ENCODE measurements at places on chromosomes 16 and 17.

DNA sequence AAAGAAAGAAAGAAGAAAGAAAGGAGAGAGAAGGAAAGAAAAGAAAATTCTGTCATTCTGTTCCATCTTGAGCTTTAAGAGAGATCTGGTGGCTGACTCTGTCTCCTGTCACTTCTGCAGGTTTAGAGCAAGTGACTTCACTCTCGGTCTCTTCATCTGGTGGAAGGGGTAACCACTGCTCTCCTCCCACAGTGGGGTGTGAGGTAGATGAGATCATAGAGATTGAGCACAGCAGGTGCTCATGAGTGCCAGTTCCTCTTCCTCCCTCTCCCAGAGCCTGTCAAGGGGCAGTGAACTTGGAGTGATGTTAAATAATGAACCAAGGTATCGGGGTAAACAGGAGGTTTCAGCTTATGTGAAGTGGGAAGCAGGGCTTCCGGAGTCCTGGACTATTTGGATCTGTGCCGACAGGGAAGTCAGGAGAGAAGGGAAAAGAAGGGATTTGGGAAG lies 47.7 kb downstream of the BEAN1 start:
- no peak for DNase-seq

DNA sequence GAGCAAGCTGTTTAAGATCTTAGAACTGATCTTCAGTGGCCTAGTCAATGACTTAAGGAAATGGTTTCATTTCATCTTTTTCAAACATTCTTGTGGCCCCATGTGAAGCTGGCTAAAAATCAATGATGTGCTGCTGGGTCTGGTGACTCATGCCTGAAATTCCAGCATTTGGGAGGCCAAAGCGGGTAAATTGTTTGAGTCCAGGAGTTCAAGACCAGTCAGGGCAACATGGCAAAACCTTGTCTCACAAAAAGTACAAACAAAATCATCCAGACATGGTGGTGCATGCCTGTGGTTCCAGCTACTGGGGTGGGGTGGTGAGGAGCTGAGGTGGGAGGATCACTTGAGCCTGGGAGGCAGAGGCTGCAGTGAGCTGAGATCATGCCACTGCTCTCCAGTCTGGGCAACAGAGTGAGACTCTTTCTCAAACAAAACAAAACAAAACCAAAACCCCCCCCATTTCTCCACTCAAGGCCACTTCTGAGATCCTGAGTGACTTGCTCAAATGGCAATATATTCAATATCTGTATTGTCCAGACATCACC lies 17.4 kb upstream of the COL1A1 start:
- peak; percentile 97 for DNase-seq

GRCh38 chr17:42272162-42272907 lies 3.9 kb downstream of the STAT5B start:
- no peak for DNase-seq

DNA sequence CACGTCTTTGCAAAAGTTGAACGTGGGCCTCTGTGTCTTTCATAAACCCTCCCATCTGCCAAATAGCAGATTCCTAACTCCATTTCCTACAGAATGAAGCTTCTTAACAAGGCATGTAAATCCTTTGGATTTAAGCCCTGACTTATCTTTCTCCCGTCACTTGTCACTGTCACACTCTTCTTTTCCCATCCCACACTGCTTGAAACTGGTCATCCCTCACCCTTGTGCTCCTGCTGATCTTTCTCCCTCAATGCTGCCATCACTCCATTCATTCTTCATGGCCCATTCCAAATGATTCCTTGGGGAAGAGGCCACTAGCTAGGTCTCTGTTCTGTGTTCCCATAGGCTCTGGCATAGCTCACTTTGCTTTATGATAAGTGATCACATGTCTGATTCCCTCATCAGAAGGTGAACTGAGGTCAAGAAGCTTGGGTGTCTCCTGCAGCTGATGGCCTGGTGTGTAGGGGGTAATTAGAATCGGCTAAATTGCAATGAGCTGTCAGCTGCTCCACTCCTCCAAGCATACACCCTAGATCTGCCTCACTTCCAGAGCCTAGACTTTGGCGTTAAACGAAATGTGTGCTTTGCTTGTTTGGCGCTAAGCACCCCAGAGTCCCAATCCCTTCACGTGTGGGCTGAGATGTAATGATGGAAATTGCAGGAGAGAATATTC lies 61.7 kb downstream of the PECAM1 start:
- DNase-seq = no peak

DNA sequence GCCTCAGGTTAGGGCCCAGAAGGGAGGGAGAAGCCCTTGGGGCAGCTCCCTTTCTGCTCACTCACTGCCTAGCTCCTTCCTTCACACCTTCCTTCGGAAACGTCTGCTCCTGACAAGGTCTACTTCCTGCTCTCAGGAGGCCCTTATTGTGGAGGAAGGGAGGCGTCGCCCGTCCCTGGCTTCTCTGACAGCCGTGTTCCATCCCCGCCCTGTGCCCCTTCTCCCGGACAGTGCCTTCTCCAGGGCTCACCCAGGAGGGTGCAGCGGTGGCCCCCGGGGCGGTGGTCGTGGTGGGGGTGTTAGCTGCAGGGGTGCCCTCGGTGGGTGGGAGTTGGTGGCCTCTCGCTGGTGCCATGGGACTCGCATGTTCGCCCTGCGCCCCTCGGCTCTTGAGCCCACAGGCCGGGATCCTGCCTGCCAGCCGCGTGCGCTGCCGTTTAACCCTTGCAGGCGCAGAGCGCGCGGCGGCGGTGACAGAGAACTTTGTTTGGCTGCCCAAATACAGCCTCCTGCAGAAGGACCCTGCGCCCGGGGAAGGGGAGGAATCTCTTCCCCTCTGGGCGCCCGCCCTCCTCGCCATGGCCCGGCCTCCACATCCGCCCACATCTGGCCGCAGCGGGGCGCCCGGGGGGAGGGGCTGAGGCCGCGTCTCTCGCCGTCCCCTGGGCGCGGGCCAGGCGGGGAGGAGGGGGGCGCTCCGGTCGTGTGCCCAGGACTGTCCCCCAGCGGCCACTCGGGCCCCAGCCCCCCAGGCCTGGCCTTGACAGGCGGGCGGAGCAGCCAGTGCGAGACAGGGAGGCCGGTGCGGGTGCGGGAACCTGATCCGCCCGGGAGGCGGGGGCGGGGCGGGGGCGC lies 231.9 kb downstream of the SEC14L1 start:
- DNase-seq = peak; percentile 84

DNA sequence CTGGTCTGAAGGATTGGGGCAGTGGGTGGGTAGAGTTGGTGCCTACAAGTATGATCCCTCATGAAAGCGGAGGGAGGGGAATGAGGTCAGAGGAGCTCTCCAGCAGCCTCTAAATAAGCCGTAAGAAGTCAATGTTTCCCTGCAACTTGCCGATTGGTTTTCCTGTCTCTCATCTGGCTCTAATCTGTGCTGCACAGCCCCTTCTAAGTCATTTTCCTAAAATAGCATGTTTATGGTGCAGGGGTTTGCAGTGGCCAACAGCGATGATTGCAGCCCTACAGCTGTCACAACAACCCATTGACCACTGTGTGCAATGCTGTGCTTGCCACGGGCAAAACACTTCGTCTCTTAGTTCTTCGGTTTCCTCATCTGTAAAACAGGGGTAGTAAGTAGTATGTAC lies 189.2 kb downstream of the PRKCB start:
- DNase-seq = no peak

DNA sequence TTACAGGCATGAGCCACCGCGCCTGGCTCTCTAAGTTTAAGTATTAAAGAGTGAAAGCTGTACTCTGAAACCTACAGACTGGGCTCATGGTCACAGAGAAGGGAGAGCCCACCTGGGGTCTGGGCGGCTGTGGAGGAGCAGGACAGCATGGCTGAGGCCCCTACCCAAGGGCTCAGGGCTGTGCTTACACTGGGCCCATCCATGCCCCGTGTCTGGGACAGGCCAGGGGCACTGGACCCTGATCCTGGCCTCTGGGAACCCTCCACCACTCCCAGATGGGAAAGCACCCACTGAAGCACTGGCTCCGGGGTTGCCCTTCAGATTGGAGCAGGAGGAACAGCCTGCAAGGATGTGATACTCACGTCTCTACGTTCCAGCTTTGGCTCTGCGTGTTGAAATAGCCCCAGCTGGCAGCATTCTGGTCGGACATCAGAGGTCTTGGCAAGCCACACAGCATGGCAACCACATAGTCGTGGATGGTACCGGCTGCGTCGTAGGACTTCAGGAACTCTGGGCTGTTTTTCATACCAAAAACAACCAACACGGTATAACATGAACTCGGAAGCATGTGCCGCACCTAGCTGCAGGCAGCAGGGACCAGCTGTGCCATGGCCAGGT lies 13.0 kb downstream of the SHPK start:
- no peak for DNase-seq

GRCh38 chr16:1145383-1146100 lies 7.4 kb upstream of the CACNA1H start:
- DNase-seq = no peak

DNA sequence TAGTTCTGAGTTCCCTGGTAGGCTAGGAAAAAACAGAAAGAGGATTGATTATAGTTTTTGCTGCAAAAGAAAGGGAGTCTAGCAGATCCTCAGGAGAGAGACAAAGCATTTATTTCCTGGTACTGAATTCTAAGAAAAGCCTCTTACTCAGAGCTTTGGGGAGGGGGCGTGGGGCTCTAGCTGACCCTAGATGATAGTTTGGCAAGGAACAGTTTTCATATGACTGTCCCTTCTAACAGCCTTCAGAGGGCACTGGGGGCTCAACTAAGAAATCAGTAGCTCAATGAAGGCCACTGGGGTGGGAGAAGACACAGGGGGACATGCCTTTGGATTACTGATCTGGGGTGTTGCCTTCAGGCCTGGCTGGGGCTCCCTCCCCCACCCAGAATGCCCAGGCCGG lies 4.0 kb downstream of the CA7 start:
- DNase-seq = no peak

GRCh38 chr17:58525239-58525638 lies 10.8 kb upstream of the MTMR4 start:
- peak; percentile 91 for DNase-seq

DNA sequence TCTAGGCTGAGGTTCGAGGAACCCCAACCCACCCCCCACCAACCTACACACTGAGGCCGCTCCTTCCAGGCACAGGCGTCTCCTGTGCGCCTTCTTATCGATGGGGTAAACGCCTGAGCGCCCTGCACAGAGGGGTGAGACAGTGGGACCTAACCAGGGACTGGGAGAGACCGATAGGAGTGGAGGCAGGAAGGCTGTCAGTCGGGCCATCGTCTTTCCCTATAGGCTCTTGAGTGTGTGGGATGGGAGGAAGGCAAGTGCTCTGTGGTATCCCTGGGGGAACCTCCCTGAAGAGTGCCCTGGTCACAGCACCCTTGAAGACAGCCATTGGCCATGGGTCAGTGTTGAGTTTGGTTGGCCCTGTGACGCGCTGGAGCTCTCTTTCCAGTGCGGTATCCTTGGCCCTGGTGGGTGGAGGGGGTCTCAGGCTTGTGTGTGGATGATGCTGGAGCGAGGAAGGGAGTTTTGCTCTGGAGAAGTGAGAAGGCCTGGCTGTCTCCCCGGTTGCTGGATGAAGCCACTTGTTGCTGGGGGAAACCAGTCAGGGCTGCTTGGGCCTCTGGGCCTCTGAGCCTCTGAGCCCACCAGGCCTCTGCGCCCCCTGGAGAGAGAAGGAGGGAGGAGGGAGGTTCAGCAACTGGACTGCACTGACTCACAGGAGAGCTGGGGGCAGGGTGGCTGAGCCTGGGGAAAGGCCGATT lies 1.7 kb downstream of the GPRC5C start:
- no peak for DNase-seq

DNA sequence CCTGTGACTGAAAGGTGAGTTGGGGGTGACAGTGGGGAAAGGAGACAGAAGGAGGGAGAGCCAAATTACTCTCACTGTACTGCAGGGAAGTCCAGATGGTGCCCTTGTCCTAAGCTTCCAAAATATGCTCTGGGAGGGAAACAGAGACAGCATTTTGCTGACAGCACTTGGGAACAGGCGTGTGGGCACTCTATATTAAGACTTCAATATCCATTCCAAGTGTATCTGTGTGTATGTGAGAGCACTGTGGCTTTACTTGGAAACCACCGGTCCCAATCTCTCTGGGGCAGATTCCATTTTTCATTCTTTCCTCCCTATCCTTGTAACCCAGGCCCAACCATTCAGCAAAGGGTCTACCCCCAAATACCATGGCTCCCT lies 407.3 kb downstream of the UTP18 start:
- DNase-seq = no peak

GRCh38 chr17:17514361-17514992 lies 18.3 kb upstream of the RASD1 start:
- DNase-seq = no peak

GRCh38 chr16:84322749-84323148 lies 28.1 kb downstream of the WFDC1 start:
- no peak for DNase-seq

- DNase-seq = no peak
Observed at GRCh38 chr17:76270127-76270592, 5.0 kb downstream of the UBALD2 start.

DNA sequence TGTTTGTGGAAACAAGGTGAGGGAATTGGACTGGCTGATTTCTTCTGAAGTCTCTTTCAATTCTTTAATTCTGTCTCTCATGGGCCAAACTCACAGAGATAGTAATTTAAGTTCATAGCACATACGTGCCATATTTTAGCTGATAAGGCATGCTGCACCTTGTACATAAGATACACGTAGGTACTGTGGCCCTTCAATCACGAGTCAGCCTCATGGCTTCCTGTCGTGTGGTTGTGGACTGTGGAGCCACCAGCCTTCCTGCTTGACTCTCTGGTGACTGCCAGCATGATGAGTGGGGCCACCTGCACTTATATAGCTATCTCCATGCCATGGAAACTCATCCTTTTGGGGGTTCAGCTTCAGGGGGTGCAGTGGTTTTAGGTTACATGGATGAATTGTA lies 25.1 kb downstream of the KSR1 start:
- DNase-seq = no peak

DNA sequence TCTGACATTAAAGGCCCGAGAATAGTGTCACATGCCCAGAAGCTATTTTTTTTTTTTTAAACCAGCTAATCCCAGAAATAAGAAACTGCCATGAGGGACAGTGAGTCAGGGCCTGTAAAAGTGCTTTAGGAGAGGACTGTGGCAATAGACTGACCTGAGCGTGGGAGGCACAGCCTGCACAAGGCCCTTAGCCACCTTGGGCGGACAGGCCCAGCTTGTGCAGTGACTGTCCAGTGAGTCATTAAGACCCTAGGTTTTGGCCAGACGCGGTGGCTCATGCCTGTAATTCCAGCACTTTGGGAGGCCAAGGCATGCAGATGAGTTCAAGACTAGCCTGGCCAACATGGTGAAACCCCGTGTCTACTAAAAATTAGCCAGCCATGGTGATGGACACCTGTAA lies 343.0 kb upstream of the ZFHX3 start:
- DNase-seq = no peak

GRCh38 chr17:66507103-66507923 lies 204.9 kb downstream of the PRKCA start:
- DNase-seq = peak; percentile 91

GRCh38 chr17:63335831-63336230 lies 110.3 kb downstream of the CYB561 start:
- DNase-seq = no peak

GRCh38 chr16:2451851-2452320 lies 8.0 kb upstream of the TEDC2 start:
- no peak for DNase-seq

DNA sequence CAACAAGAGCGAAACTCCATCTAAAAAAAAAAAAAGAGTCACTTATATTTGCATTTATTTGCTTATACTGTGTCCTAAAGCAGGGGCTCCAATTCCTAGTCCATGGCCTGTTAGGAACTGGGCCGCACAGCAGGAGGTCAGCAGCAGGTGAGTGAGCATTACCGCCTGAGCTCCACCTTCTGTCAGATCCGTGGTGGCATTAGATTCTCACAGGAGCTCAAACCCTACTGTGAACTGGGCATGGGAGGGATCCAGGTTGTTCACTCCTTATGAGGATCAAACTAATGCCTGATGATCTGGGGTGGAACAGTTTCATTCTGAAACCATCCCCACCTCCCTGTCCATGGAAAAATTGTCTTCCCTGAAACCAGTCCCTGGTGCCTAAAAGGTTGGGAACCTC lies 24.9 kb downstream of the ITGB3 start:
- DNase-seq = no peak

Data from fibroblast of the aortic adventitia (primary cell).